NCI-H1092 (cell line): ENCODE measurements at places on chromosomes 2 and 18.
A peak's percentile ranks its signal among the peaks of the same experiment; 100 is the strongest.

DNA sequence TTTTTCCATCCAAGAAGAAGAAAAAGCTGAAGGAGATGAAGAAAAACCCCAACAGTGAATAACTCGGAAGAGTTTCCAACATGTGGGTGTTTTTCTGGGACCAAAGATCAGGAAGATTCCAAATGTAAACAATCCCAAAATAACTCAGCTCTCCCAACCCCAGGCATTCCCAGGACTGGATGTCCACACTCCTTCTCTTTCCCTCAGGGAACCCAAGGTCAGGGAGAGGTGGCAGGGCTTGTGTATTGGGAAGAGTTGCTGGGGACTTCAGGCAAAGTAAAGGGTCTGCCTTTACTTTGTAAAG lies 268.0 kb downstream of the DYSF start:
- no peak for DNase-seq

DNA sequence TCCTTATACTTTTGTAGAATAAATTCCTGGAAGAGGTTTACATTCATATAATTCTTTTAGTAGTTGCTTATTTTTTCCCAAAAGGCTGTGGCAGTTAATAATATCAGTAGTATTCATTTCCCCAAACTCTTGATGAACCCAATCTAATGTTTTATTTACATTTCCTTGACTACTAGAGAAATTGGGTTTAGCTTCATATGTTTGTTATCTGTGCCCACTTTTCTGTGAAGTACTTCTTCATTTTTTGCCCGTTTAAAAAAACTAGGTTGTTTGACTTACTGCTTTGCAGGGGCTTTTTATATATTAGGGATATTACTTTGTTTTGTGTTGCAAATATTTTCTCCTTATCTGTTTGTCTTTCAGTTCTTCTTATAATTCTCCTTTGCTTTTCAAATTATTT lies 17.2 kb downstream of the RALB start:
- DNase-seq: no peak

GRCh38 chr2:215680605-215681598 lies 245.0 kb upstream of the FN1 start:
- DNase-seq: no peak

- DNase-seq: no peak
Measured at GRCh38 chr2:125471963-125472362, 1184.0 kb upstream of the GYPC start.

DNA sequence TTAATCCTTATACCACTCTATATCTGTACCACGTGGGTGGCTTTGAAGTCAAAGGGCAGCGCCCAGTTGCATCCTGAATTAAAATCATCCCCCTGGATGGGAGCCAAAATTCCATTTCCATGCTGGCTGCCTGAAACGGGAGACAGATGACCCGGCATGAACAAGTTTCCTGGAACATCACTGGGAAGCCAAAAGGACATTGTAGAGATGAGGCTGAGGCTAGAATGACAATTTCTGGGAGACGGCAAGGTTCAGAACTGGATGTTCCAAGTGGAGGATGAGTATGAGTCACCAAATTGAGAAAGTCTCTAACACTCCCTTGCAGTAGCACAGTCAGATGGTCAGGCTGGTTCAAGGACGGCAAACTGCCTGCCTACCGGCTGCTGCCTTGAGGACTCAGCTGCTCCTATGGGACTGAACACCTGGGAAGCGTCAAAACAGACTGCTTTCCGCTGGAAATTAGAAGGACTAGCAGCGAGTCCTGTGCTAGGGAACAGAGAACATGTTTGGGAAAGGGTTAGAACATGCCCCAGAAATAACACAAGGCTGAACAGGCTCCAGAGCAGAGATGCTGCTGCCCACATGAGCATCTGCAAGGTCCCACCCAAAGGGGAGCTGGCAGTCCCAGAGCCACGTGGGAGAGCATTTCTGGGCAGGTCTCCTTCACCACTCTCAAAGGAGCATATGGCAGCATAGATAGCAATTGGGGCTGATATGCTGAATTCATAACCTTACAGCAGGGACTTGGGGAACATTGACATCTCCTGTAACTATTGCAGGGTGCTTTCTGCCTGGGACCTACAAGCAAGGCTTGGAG lies 32.0 kb downstream of the YPEL5 start:
- no peak for DNase-seq

GRCh38 chr18:75208155-75208835 lies 644 bp downstream of the PTGR3 start:
- DNase-seq: peak; percentile 49
